ENCODE measurements at places on chromosomes 12 and 14.

GRCh38 chr14:61280092-61280525 is 1.0 kb downstream of the TMEM30B start:
- DNase-seq = peak; percentile 20

- no peak for DNase-seq
Observed at GRCh38 chr14:88612981-88613380, 50.1 kb downstream of the ZC3H14 start.

DNA sequence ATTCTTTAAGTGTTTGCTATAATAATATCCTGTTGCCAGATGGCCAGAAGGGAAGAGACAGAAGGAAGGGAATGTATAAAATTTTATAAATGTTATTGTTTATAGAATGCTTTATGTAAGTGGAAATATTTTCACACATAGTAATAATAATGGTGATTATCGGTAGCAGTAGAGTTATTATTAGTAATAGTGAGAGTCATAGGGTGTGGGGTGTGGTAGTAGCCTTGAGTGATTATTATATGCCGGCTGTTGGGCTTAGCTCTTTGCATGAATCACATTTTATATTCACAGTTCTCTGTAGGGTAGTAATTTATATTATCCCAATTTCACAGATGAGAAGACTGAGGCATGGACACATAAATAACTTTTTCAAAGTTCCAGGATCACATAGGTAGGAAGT is 391.4 kb downstream of the C12orf75 start:
- no peak for DNase-seq

DNA sequence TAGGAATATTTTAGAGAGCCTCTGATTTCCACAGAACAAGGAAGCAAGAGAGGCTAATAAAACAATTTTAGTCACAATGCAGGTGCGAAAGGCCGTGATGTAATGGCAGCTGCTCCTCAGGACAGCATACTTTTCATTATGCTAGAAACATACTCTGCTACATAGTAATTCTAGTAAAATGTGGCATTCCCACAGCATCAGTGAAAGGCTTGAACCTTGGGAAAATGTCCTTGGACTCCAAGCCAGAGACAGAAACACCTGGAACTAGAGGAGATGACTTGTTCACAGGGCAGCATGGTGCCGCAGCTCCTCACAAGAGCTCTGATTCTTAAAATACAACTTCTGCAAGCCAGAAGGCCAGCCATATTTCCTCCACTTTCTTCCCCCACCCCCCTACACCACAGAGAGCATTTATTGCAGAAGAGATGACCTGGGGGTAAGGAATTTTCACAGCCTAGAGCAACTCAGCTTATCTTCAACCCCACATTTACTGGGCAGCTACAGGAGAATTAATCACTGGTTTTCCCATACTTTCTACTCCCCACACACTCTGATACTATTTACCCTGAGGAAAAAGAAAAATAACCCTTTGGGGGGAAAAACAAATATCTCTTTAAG is 15.8 kb downstream of the ABCC9 start:
- no peak for DNase-seq

GRCh38 chr12:84913129-84913515 is 523 bp upstream of the SLC6A15 start:
- no peak for DNase-seq

- DNase-seq = no peak
Observed at GRCh38 chr14:58054100-58054499, 97.9 kb downstream of the ARMH4 start.

GRCh38 chr12:41190338-41190737 is 2.2 kb downstream of the PDZRN4 start:
- no peak for DNase-seq

- DNase-seq = no peak
Observed at GRCh38 chr12:104873374-104873773, 84.7 kb downstream of the SLC41A2 start.

DNA sequence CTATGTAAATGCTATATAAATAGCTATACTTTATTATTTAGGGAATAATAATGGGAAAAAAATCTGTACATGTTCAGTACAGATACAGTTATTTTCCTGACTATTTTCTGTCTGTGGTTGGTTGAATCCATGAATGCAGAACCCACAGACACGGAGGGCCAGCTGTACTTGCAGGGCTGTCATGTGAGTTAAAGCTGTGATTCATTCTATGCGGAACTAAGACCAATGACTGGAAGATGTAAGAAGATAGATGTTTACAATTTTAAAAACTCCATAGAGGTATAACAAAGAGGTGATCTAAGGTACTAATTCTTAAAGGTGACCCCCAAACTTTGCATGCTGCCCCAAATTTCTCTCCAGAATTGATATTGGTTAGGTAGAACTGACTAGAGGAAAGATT is 14.6 kb downstream of the PCNX4 start:
- no peak for DNase-seq

DNA sequence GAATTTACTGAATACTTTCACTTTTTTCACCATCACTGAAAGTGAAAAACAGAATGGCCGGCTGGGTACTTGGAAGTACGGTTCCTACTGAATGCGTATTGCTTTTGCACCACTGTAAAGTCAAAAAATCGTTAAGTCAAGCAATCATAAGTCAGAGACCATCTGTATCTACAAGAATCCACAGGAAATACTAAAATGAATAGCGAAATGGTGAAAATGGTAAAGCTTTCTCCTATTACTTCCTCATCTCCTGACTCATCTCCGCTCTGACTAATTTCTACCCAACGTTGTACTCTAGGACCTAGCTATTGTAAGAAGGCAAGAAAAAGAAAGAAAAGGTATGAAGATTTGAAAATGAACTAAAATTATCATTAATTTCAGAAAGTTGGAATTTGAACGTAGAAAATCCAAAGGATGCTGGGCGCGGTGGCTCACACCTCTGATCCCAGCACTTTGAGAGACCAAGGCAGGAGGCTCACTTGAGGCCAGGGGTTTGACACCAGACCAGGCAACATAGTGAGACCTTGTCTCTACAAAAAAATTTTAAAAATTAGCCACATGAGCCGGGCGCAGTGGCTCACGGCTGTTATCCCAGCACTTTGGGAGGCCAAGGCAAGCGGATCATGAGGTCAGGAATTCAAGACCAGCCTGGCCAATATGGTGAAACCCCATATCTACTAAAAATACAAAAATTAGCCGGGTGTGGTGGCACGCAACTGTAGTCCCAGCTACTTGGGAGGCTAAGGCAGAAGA is 5.3 kb upstream of the CDCA4 start:
- no peak for DNase-seq

- DNase-seq = no peak
Observed at GRCh38 chr12:101074940-101075680, 134.9 kb downstream of the SLC5A8 start.

GRCh38 chr12:130486891-130487416 is 149.3 kb downstream of the PIWIL1 start:
- DNase-seq = no peak

GRCh38 chr12:40248585-40249297 is 23.9 kb downstream of the LRRK2 start:
- no peak for DNase-seq

DNA sequence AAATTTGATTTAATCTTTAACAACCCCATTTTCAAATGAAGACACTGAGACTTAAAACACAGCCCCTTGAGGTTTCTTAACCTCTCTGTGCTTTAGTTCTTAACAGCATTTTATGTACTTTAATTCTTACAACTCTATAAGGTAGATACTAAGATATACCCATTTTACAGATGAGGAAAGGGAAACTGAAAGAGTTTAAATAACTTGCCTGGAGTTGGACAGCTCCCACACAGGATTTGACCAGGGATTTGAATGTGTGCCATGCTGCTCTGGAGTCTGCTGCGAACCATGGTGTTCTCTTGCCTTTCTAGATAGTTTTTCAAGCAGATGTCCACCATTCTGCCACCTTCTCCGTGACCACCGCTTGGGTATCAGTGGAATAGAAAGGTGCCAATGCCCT is 28.2 kb downstream of the RNFT2 start:
- DNase-seq = no peak

DNA sequence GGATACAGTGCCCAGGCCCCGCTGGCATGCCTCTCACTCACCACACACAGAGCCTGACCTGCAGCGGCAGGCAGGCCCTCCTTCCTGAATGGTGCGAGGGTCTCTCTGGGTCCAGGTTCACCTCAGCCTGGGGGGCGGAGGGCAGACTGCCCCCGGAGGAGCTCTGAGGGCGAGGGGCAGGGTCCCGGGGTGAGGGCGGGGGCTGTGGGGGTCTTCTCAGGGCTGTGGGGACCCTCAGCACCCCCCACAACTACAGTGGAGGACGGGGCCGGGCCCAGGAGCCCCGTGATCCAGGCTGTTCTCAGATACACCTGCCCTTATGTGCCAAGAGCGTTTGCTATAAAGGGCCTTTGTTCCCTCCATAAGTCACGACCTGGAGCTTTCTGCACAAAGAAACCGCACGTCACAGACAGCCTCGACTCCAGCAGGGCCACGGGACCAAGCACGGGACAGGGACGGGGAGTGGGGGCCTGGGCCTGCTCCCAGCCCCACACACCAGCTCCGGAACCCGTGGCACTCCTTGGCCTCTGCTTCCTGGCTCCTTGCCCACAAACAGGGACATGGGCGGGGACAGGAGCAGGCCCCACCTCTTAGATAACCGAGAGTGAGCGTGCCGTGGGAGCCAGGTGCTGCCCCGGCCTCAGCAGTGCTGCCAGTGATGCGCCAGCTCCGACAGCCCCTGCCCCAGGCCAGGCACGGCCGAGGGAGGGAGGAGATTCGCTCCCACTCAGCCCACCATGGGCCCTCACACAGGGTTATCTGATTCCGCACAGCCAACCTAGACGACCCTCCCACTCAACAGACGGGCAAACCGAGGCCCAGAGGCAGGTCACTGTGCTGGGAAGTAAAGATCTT is 101.9 kb downstream of the RFLNA start:
- DNase-seq = no peak

- DNase-seq = no peak
Observed at GRCh38 chr12:68497107-68497506, 113.6 kb upstream of the RAP1B start.

Data from T-cell (primary cell).